ENCODE measurements at places on chromosomes 7 and 10.

DNA sequence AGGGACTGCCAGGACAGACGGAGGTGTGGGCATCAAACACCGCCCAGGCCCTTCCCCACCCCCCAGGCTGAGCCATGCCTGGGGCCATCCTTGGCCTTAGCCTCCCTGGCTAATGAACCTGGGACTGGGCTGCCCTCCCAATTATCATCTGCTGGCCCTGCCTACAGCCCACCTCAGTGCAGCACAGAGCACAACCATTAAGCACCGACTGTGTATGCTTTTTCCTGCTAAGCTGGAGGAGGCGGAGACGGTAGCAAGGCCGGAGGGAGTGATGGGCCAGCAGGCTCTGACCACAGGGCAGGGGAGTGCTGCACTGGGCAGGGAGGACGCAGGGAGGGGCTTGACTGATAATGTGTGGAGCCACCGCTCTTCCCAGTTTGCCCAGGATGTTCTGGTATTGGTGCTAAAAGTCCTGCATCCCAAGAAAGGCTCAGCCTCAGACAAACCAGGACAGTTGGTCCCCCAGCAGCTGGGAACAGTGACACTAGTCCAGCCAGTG, 72.0 kb downstream of the C10orf143 start:
- DNase-seq = no peak

- DNase-seq = no peak
Measured at GRCh38 chr7:6389728-6390127, 58.0 kb downstream of the DAGLB start.

DNA sequence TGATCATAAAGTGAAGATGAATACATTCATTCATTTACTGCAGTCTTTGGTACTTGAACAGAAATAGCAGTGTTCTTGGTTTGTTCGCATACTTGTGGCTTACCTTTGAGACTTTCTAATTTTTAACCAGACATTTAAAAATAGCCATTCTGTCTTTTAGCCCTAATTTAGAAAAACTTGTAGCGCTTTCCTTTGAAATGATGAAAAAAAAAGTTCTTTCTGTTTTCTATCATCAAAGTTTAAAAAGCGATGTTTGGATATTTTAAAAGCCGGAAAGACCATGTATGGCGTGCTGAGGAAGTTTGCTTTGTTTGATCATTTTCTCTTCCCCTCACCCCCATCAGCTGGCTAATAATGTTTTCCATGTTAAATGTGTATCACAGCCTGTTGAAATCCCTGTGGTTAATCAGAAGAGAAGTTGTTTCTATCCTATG, 116.3 kb downstream of the CUX1 start:
- no peak for DNase-seq

GRCh38 chr7:151056666-151057505, 811 bp downstream of the CDK5 start:
- no peak for DNase-seq

DNA sequence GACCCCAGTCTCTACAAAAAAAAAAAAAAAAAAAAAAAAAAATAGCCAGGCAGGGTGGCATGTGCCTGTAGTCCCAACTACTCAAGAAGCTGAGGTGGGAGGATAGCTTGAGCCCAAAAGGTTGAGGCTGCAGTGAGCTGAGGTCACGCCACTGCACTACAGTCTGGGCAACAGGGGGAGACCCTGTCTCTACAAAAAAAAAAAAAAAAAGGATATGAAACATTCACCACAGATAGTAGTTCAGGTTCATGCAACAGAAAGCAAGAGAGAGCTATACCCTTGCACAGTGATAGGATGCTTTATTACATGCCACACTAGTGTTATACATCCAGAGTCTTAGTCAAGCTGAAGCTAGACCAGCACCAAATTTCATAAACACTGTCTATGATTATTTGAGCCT, 148.4 kb upstream of the KAT6B start:
- no peak for DNase-seq

GRCh38 chr10:84047258-84048010, 91.9 kb upstream of the GHITM start:
- DNase-seq = no peak

DNA sequence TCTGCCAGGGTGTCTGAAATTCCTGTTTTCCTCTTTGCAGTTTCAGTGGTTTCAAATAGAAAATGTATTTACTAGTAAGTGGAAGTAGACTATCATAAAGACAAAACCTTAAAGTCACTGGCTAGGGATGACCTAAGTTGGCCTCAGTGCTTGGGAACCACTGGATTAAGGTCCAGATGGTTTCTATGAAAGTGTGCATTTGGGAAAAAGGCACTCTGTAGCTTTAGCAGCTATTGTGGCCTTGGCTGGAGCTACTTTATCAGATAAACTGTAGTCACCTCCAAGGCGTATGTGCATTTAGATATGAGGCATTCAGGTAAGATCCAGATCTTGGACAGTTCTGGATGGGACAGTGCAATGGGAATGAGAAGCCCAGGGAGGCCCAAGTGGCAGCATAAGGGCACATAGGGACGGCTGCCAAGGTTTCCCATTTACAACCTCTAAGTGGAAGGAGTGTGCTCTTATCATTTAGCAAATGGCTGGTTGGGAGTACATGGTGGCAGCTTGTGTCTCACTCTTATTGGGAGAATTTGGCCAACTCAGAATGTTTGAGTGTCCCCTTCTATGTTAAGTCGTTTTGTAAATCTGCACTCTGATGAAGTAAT, 185.6 kb downstream of the LRMDA start:
- no peak for DNase-seq

All from RKO (cell line).